ENCODE measurements at places on chromosomes 3 and 15.

DNA sequence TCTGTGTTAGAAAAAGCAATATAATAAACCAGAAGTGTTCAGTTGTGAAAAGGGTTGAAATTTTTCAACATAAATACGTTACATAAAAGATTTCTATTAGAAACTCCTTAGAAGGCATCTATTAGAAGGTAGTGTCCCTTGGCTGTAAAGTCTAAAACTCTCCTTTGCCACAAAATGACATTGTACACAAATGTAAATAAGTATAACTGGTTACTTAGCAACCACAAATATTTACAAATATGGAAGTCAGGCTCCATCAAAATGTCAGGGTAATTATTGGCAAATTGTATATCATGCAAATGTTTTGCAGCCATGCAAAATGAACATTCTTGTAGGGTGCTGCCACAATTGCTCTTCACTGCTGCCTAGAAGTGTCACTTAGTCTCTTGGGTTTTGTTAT lies 419.1 kb upstream of the CDIN1 start:
- DNase-seq = no peak

DNA sequence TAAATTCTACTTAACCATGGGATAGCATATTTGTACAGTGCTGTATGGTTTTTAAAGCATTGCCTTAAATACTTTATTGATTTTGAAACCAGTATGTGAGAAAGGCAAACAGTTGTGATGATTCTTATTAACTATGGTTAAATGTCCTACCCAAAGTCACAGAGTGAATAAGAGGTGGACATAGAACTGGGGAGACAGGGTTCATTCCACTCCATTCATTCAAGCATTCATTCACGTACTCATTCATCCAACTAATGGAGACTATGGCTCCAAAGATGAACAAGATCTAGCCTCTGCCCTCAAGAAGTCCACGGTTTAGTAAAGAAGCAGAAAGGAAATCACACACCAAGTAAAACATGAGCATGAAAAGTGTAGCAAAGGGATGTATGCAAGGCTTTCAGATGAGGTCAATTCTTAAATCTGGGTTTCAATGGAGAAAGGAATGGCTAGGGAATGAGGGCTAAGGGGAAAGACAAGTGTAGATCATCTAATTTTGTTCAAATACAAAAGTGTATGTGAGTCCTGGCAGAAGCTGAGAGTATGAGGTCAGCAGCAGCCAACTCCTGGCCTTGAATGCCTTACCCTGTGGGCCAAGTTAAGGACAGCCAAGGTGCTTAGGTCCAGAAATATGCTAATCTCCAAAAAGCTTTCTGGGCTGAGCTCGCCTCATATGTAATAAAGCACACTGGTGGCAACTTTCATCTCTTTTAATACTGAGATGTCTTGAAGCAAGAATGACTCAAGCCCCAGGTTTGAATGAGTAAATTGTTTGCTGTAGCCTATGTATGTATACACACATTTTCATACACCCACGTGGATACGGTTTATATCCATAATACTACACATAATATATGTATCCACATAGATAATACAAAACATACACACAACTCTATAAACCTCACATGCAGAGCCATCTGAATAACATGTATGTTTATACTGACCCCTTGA lies 4.3 kb downstream of the TNIK start:
- no peak for DNase-seq

DNA sequence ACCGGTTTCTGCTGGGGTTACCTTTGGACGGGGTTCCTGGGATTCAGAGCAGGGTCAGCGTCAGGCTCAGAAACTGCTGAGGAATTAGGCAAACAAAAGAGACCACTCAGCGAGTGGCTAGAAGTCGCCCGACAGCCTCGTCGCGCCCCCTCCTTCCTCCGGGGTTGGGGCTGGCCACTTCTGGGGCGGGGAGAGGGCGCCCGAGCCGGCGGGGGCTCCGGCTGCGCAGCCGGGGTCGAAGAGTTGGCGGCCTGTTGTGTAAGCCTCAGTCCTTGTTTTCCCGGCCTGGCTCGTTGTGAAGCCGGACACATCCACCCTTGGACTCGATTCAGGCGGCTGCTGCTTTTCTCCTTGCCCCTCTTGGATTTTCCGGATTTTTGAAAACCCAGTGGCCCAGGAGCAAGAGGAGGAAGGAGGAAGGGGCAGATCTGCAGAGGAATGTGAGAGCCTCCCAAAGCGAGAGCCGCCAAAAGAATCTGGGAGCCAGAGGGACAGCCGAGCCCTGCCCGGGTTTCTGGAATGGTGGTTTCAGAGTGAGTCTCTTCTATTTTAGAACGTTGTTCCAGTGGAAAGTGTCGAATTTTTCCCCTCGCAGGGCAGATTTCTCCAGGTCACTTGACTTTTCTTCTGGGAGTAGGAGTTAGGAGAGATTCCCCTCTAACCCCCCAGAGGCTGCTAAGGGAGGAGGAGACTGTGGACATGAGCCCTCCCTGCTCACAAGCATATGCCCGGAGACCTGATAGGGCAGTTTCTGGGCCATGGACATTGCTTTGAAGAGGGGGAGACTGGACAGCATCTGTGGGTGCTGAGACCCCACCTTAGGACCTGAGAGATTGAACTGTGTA lies 666 bp downstream of the SNX33 start:
- DNase-seq = no peak

DNA sequence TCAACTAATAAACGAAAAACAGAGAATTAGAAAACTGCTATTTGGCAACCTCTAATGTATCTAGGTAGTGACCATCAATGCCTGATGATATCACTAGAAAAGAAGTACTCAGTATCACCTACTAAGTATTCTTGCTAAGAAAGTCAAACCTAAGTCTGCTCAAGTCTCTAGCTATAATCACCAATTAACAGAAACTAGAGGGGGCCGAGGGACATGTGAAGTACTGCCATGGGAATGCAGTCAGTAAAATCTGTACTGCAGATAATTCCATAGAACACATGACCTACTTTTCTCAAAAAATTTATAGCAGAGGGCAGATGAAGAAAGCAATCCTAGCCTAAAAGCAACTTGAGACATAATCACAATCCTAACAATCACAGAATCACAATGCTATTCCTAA lies 51.4 kb downstream of the CPEB1 start:
- DNase-seq = no peak

GRCh38 chr3:138678086-138678485 lies 69.5 kb downstream of the FAIM start:
- DNase-seq = no peak

GRCh38 chr3:151580591-151580990 lies 119.7 kb upstream of the IGSF10 start:
- DNase-seq = no peak

- no peak for DNase-seq
Measured at GRCh38 chr3:107985496-107985895, 105.3 kb downstream of the CD47 start.

GRCh38 chr3:34073111-34073510 lies 274.7 kb downstream of the PDCD6IP start:
- no peak for DNase-seq

- DNase-seq = no peak
Measured at GRCh38 chr15:93274257-93274656, 185.2 kb upstream of the RGMA start.

GRCh38 chr15:70066004-70066403 lies 31.7 kb downstream of the TLE3 start:
- DNase-seq = no peak

GRCh38 chr3:83193526-83193925 lies 1432.1 kb upstream of the GBE1 start:
- no peak for DNase-seq

DNA sequence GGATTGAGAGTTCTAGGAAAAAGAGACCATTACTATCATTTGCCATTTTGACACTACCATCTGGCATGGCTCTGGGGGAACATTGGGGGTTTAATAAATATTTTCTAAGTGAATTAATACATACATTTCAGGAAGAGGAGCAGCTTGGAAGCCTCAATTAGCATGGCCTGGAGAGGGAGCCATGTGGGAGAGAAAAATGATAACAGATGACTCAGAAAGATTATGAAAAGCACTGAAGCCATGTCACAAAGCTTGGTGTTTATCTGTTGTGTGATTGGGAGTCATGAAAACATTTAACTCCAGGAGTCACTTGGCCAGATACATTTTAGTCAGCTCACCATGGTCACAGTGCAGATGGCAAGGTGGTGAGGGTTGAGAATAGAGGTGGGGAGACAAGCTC lies 121.0 kb downstream of the SSR3 start:
- no peak for DNase-seq

- no peak for DNase-seq
Measured at GRCh38 chr3:195186041-195186709, 84.8 kb downstream of the XXYLT1 start.

DNA sequence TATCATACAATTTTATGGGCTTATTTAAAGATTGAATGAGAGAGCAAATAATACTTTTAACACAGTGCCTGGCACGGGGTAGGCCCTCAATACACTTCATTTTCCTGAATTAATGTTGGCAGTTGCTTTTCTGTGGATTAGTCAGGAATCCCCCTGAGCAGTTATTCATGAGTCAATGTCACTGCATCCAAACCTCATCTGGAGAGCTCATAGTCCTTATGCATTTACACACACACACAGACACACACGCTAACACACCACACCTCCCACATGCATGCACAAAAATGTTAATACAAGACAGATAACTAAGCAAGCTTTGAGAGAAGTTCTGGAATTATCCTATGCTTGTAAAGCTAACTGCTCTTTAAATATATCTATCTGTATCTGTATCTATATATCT lies 34.0 kb upstream of the TNFAIP8L3 start:
- DNase-seq = no peak

- no peak for DNase-seq
Measured at GRCh38 chr3:48852151-48852550, 4.5 kb upstream of the PRKAR2A start.

DNA sequence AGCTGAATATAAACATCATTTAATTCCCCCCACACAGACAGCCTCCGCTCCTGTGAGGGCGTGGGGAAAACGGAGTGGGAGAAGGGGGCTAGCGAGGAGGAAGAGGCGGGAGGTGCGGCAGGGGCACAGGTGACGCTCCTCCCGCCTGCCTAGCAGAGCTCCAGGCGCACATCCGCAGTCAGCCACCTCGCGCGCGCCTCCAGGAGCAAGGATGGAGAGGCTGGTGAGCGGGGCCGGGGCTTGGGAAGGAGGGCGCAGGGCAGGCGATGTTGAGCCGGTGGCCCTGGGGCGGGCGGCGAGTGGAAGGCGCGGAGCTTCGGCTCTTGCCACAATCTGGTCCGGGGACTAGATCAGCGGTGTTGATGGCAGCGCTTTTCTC lies at the start of gene CD200:
Gene CD200, plus strand, starts transcription at position 155 of the 379 bp plus-strand sequence. Its CDS starts 57 bp downstream, at position 212.
- peak; percentile 56 for DNase-seq

DNA sequence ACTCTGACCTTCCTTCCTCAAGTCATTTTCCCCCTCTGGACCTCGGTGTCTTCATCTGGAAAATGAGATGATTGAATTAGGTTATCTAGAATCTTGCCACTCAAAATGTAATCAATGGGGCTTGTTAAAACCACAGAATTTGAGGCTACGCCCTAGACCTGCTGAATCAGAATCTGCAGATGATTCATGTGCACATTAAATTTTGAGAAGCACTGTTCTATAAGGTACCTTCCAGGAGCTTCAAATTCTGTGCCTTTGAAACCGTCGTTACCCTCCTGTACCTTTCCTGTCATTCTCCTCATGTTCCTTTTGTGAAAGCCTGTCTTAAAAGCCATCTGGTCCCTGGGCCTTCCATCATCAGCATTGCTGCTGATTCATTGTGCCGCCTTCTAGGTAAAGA lies 172.4 kb upstream of the TOPAZ1 start:
- DNase-seq = no peak

DNA sequence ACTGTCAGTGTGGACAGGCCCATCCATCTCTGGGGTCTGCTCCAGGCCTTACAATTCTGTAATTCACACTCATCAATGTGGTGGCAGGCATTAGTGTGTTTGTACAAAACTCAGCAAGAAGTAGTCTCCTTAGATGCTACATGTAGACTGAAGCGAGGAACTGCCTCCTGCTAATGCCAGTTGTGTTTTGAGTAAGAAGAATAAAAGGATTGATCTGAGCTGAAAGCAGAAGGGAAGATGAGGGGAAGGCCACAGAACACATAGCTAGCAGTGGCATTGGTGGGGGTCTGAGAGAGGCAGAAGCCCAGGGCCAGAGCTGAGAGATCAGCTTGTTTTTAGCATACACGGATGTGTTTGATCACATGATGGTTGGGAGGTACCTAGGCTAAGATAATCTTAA lies 144.1 kb downstream of the TIGIT start:
- no peak for DNase-seq

DNA sequence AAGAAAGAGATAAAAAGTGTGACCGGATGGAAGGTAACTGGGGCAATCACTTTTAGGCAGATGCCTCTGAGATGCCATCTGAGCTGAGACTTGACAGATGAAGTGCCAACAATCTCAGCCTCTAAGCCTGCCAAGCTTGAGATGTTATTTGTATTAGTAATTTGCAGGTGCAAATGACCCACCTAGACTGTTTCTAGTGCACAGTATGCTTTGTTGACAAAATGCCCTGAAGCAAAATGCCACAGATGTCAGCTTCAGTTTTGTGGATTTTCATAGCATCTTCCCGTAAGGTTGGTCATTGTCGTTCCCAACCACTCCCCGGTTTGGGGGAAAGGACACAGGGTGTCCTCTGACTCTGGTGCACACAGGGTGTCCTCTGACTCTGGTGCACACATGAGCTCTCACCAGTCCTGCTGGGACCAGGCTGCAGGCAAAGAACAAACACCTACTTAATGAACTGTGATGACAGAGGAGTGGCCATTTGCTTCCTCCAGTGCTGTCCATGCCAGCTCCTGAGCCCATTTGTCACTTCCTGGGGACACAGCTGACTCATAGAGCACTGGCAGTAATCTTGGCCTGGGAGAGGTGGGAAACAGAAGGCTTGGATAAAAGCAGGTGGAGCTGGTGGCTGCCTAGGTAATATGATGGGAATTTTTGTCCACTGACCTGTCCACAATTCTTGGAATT lies 16.7 kb upstream of the PPP1R2 start:
- no peak for DNase-seq

- DNase-seq = no peak
Measured at GRCh38 chr15:67882487-67883233, 42.8 kb upstream of the RNU6-1 start.

DNA sequence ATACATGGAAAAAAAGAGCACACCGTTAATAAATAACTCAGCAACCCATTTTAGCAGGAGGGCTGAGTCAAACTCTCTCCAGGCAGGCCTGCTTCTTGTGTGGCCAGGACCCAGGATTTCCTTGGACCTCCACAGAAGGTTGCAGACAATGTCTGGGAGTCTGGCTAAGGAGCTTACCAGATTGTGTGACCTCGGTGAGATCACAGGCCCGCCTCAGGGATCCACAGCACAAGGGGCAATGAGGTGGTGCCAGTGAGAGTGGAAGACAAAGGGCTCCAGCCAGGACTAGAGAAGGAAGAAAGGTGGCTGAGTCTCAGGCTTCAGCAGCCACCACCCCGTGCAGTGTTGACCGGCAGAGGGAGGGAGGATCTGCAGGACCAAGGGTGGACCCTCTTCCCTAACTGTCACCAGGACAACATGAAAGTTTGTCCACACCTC lies 32.2 kb upstream of the SEC22A start:
- no peak for DNase-seq

- no peak for DNase-seq
Measured at GRCh38 chr3:113783463-113783862, 36.6 kb downstream of the ATP6V1A start.

GRCh38 chr3:7254251-7254650 lies 393.3 kb downstream of the GRM7 start:
- no peak for DNase-seq

GRCh38 chr15:84915606-84915958 lies 31.1 kb downstream of the SLC28A1 start:
- DNase-seq = no peak

GRCh38 chr15:42734076-42734672 lies 2.8 kb downstream of the CDAN1 start:
- no peak for DNase-seq
